HFF-Myc (cell line): ENCODE measurements at places on chromosomes 12 and 14.

GRCh38 chr14:47674543-47675465 is 601 bp downstream of the MDGA2 start:
- no peak for DNase-seq

- no peak for DNase-seq
These were observed 6.6 kb upstream of the SMIM10L1 start for GRCh38 chr12:11164384-11164783.

- no peak for DNase-seq
These were observed 54.4 kb upstream of the TMEM263 start for GRCh38 chr12:106901276-106901675.

DNA sequence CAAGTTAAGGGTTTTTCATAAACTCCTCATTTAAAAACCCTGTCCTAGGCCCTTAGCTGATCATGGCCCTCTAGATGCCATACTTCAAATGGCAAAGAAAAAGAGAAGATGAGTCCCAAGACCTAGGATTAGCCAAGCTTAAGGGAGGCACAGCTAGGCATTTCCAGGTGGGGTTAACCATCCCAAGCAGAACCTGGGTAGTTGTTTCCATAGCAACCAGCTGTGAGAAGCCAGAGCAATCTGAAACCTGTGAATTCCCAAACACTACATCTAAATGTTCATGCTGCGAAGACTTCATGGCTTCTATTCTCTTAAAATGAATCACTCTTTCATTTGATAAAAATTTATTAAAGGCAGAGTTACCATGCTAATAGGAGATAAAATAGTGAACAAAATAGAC is 372.9 kb downstream of the C12orf50 start:
- DNase-seq, result no peak

- no peak for DNase-seq
These were observed 5.8 kb downstream of the ARHGEF40 start for GRCh38 chr14:21075719-21076437.

DNA sequence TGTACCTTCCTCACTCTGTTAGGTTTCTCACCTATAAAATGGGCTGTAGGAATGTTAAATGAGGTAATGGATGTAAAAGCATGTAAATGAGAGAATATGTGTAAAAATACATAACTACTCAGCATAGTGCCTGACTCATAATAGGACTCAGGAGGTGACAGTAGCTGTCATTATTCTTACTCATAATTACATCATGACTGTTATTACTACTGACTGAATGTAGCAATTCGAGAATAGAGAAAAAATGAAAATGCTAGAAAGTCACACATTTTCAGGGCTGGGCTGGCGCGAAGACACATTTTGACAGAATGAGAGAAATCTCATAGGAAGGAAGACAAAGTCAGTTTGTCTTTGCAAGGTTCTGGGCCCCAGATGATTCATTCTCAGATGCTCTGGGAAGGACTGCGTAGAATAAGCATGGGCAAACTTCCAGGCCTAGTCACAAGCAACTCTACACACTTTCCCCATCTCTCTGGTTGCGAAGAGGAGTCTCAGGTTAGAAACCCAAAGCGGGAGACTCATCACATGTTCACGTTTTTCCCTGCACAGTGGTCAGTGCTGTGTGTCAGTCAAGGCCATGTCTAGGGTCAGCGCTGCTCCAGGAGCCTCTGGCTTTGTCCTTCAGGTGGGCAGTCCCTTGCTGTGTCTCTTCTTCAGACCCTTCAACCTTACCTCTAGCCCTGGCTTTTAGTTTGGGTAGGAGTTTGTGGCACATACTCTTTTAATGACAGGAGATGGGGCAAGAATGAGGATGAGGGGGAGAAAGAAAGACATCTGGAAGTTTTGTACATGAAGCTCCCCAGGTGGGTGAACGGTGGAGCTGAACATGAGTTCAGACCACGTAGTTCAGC is 8.4 kb downstream of the GPRC5A start:
- DNase-seq, result peak; percentile 95

DNA sequence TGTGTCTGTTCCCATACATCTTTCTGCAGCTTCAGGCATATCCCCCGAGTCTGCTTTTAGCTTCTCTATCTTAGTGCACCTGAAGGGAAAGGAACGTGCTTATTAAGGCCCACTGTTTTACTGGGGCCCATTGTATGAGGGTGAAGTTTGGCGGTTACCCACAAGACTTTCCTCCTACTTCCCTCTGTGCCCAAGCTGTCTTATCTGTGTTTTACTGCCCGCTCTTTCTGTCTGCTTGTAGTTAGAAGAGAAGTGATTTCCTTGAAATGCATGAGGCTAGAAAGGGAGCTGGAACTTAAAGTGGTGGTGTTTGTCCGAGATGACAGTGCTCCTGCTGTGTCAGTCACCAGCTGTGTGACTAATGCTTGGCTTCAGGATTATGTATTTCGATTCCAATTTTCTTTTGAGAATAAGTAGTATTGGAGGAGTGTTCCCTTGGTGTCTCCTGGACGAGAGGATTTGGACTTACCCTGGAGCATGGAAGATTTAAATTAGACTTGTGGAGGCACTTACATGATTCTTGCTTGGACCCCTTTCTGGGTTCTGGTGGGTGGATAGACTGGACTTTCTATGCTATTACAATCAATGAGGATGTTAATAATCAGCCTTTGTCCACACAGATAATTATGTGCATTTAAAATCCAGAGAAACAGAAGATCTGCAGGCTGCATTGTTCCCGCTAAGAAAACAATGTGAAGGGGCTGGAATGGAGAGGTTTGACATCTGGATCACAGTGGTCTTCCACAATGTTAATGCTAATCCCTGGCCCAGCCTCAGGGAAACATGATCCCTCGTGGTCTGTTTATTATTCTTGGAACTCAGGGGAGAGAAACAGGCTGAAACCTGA is 13.9 kb upstream of the KRT86 start:
- DNase-seq, result no peak

DNA sequence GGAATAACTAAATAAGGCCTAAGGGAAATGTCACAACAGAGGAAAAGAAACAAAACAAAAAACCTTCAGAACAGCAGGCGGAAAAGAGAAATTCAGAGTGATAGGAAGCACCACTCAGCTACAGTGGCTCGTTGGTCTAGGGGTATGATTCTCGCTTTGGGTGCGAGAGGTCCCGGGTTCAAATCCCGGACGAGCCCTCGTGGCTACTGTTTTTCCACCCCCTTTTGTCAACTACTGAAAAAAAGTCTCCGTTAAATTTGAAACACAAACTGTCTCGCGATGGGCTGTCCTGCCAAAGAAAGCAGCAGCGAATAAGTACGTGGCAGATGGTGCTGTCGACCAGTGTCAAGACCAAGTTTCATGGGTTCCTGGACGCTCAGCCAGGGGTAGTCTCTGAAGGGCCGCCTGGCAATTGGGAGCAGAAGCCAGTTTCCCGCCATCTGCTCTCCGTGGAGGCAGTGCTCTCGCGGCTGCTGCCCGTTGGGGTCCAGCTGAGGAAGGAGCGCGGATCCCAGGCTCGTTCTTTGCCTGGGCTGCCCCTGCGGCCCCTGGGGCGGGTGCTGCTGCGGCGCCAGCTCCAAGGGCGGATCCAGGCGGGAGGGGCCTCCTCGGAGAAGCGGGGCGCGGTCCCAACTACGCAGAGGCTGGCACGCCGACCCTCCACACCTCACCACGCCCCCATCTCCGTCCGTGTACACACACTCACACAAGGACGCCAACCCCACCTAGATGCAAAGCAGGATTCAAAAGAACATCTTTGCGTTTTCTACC is at the start of gene RNASE4:
RNASE4 (plus strand) TSS at position 670 of the 771 bp plus-strand sequence. CDS start 14,812 bp downstream, outside the sequence.
- DNase-seq, result peak; percentile 82

DNA sequence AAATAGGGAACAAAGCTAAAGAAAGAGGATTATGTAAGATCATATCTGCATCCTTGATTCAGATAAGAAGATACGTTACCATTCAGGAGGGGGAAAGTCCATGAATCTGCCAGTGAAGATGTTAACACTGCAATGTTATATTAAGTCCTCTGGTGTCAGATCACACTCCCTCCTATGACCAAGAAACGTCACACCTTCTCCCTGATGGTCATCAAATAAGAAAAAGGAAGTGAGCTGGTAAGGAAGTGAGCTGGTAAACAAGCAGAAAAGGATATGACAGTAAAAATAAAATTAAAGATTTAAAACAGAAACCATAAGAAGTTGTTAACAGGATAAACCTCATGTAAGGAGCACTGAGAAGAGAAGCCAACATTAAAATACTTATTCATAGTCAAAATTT is 340.2 kb downstream of the SEC23A start:
- DNase-seq, result no peak

- DNase-seq, result no peak
These were observed 35.7 kb downstream of the IQSEC3 start for GRCh38 chr12:101969-102878.

DNA sequence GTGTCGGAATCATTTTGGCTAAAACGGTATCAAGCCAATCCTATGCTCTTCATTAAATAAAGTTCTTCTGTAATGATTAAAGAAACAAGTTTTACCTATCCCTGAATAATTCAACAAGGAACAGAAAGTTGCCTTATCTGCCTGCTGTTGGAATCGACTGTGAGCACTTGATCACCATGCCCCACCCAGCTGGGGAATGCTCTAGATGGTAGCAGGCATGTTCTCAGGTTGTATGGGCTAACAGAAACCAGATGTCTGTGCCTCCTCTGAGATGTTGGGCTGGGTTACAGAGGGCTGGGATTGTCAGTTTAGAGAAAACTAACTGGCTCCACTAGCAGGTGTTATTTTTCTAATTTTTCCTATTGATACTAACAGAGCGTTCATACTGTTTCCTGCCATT is 28.9 kb downstream of the RTRAF start:
- peak; percentile 52 for DNase-seq

- no peak for DNase-seq
These were observed 580.2 kb downstream of the MED13L start for GRCh38 chr12:115697340-115697739.

GRCh38 chr12:48936379-48936979 is 11.2 kb upstream of the FKBP11 start:
- DNase-seq, result no peak

DNA sequence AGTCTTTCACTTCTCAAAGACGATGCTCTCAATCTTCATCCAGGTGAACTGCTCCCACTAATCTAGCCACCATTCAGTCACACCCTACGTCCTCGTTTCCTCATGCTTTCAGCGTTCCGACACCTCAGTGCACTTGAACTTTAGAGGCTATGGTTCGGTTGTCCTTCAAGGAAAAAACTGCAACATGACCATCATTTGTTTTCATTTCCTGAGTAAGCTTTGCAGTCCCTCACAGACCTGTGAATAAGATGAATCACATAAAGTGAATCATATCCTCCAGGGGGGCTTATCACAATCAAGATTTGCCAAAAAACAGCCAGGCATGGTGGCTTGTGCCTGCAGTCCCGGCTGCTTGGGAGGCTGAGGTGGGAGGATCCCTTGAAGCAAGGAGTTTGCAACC is 80.2 kb downstream of the TMCC3 start:
- DNase-seq, result no peak

- no peak for DNase-seq
These were observed 21.0 kb downstream of the AKT1 start for GRCh38 chr14:104774453-104775072.

GRCh38 chr12:97595426-97595831 is 132.8 kb downstream of the RMST start:
- no peak for DNase-seq

GRCh38 chr14:51410897-51411296 is 170.8 kb downstream of the TMX1 start:
- no peak for DNase-seq

DNA sequence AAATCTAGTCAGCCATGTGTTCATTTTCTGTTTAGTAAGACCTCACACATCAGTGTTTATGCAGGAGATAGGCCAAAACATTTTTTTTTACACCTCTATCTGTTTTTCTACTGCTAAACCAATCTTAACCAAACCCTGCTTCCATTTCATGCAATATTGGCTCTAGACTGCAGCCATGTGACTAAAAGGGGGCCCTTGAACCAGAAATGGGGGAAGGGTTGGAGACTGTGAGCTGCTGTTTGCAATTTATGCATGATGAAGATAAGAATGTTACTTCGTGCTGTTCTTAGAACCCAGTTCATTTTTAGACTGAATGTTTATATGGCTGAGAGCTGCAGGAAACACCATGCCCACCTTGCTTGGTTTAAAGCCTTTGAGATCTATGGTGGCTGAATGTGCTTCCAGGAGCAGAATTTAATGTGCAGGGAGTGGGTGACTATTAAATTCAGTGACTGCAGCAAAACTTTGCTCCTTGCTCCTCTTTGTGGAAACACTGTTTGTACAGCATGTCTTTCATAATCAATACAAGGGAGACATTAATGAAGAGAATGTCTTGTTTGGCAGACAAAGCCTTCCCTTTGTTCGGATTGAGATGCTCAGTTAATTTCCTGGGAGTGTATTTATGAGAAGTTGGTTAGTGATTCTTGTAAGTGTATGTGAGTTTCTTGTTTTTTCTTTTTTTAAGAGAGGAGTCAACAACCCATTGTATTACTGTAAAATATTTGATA is 53.6 kb downstream of the CHST11 start:
- DNase-seq, result no peak

DNA sequence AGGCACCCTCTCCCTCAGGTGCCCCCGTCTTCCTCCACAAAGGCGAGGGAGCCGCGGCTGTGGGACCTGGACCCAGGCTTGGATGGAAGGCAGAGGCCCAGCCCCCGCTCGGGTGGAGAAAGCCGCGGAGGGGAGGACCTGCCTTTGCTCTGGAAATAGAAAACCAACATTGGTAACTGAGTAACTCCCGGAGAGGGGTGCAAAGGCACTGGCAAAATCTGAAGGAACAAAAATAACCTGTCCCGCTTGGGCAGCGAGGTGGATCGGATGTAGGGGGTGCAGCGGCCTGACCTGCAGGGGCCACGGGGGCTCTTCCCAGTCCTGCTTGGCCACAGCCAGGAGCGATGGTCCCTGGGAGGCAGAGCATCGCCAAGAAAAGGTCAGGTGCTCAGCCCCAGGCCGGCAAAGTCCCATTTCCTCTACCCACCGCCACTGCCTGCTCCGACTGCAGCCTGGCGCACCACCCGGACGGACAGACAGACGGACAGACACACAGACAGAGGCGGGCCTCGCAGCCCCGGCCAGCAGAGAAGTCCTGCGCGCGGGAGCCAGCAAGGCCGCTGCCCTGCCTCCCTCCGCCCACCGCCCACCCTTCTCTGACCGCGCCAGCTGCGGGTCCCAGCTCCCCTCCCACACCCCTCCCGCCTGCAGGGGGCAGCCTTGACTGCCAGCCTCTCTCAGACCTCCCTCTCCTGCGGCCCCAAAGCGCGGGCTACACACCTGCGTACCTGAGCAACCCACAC is 21.4 kb upstream of the TMEM106C start:
- no peak for DNase-seq

- no peak for DNase-seq
These were observed 180.6 kb upstream of the CAND1 start for GRCh38 chr12:67088401-67089118.

- DNase-seq, result no peak
These were observed 56.9 kb downstream of the ATP23 start for GRCh38 chr12:57998251-57998650.

DNA sequence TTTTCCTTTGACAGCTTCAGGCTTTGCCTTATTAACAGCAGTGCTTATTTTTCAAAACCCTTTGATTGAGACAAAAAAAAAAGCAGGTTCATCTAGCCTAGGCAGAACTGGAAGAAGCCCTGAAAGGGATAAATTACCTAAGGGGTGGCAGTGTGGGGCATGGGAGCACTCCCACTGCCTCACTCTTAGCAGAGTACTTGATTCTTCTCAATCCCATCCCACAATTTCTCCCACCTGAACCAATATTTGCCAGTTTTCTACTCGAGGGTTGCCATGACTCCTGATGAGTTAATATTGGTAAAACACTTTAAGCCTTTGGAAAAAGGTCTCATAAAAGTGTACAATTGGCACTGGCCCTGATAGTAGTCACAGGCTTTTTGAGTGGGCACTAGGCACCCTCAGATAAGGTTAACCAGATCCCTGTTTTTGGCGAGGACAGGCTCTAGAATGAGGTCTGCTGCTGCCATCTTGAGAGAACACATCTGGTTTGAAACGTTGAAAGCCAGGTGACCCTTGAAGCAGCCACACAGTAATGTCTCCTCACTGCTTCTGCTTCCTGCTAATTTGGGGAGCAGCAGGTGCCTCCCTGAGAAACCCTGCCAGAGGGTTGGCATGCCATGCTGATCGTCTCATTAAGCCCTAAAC is 320.0 kb downstream of the RAD51B start:
- no peak for DNase-seq
